ENCODE measurements at places on chromosomes 1 and 21.

- DNase-seq: peak; percentile 30
Observed at GRCh38 chr21:20971296-20971921, 26.8 kb upstream of the NCAM2 start.

DNA sequence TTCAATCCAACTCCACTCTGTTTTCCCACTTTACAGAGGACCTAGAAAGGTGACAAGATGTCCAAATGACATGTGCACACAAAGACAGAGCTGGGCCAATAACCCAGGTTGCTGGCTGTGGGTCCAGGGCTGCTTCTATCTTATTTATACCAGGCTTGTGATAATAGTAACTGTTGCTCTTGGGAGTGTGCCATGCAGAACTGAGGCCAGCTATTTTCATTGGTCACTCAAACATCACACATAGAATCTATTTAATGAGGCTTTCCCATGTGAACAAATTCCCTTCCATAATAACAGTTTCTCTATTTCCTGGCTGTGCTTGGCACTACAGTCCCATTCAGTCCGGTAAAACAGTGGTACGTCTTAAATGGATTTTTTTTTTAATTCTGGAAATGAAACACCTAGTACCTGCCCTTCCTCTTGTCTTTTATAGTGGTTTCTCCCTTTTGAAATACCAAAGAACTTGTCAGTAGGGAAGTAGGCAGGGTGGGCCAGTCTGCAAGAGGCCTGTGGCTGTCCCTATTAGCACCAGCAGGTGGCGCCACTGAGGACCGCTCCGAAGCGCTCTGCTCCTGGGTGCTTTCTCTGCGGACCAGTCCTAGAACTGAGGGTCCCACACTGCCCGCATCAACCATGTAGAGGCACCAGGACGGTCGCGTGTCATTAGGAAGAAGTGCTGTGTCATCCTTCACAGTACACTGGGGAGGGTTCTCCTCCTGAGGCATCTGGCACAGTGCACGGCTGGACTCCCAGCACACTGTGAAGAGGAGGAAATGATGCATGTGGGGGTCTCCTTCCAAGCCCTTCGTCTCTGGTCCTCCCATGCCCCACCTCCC, 52.1 kb downstream of the GPR161 start:
- DNase-seq: peak; percentile 22

DNA sequence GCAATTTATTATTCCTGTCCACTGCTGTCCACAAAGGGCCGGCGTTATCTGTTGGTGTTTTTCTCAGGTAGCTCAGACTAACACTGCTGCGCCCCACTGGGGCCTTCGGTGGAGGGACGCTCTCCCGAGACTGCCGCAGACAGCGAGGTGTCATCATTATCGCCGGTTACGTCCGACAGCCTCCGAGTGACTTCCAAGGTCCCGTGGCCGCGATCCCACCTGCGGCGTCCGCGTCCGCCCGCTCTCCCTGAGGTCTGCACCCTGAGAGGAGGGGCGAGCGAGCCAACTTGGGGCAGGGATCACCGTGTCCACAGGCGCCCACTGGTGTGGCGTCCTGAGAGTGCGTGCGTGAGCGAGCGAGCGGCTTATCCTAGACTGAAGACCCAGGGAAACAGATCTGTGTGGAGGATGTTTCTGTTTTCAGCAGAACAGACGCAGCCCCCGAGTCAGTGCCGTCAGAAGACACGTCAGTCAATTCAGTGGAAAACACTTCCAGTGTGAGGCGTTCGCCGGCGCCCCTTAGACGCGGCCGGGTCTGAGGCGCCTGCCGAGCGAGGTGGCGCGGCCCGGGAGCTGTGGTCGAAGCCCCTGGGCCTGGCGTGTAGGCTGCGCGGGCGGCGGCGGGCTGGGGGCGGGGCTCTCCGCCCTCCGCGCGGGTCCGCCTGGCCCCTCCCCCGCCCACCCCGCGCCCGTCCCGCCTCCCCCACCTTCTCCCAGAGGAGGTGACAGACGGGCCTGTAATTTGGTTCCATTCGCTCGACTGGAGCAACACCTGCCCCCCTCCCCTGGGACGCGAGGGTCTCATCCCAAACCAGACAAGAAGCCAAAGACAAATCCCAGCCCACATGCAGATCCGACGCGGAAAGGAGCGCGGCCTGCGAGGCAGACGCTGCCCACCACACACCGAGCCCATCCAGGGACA, 12.6 kb downstream of the NHLH2 start:
- DNase-seq: peak; percentile 48

DNA sequence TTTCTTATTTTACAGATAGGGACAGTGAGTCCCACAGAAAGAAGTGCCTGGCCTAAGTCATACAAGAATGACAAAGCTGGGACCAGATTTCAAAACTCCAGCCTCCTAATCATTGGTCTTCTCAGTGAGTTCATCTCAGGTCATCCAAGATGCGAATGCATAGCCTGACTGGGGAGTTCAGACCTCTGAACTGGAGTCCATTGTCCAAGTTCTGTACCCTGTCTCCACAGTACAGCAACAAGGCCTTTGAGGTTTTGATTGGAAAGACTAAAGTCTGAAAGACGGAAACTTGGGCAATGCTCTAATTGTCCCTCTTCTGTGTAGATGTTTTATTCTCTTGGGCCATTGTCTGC, 62.0 kb downstream of the TNN start:
- DNase-seq: no peak

DNA sequence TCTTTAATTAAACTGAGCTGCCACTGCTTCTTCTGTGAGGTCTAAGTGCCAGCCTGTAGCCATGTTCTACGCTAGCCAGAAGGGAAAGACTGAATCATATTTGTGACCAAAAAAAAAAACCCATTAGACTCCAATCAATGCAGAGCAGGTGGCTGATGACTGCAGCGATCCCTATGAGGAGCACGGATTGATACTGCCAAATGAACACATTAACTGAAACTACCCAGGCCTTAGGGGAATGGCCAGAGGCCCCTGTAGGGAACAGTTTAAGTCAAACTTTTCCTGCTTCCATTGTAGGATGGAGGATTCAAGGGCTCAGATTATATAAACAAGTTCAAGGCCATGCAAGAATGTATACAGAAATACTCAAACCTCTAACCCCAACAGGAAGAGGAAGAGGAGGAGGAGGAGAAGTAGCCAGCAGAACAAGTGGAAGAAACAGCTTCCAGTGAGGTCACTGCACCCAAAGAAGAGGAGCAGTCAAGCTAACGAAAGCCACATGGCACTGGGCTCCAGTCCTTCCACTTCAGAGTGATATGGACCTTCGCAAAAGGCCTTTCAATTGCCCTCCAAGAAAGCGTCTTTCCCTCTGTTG, 328.3 kb downstream of the SMYD3 start:
- DNase-seq: no peak

- no peak for DNase-seq
Observed at GRCh38 chr21:23977971-23978370, 1629.3 kb downstream of the MRPL39 start.

GRCh38 chr1:222096883-222097282, 355.0 kb upstream of the DUSP10 start:
- no peak for DNase-seq

DNA sequence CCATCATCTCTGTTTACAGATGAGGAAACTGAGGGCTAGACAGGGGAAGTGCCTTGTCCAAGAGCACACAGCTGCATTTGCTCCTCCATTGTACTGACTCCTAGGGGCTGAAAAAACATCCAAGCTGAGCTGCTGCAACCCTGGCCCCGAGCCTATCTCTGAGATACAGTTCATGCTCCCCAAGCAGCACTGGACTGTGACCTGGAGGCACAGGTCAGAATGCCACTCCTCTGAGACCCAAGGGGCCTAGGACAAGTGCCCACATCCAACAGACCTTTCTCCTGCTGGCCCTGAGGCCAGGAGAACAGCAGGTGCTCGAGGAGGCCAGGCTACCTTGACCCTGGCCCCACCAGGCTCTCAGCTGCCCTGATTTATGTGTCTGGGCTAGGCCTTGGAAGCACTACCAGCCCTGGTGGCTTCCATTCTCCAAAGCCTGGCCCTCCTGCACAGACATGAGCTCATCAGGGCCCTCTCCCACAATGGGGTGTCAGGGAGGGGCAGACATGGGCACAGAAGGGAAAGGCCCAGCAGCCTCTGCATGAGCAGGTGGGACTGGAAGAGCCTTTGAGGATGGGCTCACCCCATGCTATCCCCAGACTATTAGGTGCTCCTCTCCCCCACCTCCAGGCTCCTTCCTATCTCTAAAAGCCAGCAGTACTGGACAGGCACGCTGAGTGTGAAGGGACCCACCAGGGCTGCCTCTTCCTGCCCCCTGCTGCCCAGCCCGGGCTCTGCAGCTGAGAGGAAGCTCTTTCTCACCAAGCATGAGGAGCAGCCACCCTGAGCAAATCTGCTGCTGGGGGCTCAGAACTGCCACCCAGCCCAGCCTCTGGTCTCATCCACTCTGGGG, 18.8 kb downstream of the ADGRB2 start:
- no peak for DNase-seq

DNA sequence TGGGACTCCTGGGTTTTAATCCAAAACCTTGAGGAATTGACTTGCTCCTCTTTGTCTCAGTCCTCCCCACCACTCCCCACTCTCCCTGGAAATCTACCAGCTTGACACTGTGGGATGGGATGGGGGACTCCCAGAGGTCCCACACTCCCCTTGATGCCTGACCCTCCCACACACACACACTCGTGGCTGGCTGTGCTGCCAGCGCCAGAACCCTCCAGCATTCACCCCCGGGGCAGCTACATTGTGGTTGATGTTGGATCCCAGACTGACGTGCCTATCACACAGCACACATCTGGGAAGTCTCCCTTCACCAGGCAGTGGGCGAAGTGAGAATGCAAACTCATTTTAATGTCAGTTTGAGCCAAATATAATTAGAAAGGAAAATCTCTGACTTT, 10.0 kb downstream of the KIRREL1 start:
- no peak for DNase-seq

GRCh38 chr1:226344441-226345259, 35.7 kb upstream of the LIN9 start:
- no peak for DNase-seq

GRCh38 chr1:40450495-40451237, 390 bp downstream of the ZFP69B start:
- peak; percentile 60 for DNase-seq

Measured in NCI-H526 (cell line).